ENCODE measurements at places on chromosomes 12 and 14.

DNA sequence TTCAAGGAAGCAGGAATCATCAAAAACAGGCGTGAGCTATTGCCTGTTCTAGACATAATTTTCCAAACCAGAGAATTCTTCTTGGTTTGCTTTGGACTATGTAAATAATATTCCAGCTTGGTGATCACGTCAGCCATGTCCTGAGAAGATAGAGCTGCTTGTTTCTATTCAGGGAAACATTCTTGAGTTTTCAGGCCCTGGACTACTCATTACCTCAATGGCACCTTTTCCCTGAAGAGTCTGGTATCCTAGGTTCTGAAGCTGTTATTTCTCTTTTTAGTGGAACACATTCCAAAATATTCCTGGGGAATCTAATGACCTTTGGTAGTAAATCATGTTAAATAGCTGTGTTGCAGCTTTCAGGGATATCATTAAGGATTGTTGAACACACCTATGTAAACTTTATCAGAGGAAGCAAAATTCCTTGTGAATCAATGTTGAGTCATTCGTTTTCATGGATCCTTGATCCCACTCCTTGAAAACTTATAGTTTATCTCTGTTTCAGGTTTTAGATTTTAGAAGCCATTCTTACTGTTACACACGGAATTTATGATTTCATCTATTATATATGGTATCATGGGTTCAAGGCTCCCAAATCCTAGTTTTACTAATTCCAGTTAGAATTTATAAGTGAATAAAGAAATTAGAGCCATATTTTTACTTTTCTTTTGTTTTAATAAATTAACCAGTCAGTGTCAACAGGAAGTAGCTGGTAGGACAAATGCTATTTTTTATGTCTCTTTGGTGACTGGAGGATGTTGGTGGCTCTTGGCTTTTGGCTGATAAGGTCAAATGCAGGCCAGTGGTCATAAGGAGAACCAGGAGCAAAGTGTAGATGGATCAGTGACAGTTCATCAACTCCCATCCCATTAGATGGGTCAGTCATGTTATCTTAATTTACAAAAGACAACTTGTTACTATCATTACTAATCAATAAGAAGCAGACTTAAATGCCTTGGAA is 380.1 kb downstream of the ZFP36L1 start:
- no peak for DNase-seq

GRCh38 chr12:122501489-122501989 is 807 bp upstream of the ZCCHC8 start:
- no peak for DNase-seq

DNA sequence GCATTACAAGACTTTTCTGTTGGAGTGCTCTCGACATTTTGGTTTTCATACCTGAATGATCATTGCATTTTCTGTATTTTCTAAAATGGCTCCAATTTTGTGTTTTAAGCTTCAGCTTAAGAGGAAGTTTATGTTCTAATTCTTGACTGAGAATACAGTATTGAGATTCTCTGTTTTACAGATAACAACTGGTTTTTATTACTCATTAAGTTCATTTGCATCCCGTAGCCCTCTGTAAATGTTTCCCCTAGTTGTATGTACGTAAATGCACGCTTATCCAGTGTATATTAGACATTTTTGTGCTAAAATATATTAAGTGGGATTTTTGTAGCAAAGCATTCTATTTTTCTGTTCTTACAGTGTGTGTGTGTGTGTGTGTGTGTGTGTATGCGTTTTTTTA is 33.1 kb downstream of the CPSF6 start:
- DNase-seq, result no peak

DNA sequence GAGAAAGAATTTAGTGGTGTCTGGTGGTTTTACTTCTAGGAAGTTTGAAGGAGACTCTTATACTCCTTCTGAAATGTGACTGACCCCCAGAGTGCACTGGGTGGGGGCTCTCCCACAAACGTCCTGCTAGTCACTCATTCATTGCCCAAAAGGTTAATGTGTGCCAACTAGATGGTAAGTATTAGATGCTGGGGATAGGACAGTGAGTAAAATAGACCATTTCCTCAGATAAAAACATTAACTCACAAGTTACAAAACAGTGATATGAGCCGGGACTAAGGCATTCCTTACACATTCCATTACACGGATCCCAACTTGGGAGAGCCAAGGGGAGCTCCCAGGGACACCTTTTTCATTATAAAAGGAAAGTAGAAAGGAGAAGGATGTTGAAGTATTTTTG is 185.1 kb downstream of the ATXN7L3B start:
- DNase-seq, result no peak

- DNase-seq, result no peak
Observed at GRCh38 chr12:52032446-52032803, 18.8 kb upstream of the NR4A1 start.

- peak; percentile 50 for DNase-seq
Observed at GRCh38 chr14:91286530-91286937, 42.0 kb upstream of the GPR68 start.

DNA sequence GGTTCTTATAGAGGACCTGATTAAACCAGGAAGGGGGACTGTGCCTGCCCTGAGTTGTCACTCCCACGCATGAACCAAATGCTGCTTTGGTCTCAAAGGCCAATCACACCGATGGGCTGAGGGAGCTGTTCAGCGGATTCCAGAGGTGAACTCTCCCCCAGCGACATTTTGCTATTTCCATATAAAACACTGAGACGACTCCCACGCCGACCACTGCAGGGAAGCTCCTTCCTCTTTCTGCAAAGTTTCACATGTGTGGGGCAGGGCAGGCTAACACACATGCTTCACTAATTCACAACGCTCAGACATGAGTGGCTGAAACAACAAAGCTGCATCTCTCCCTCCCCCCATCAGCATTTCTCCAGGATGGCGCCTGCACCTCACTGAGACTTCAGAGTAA is 37.8 kb upstream of the TMEM132D start:
- DNase-seq, result no peak

DNA sequence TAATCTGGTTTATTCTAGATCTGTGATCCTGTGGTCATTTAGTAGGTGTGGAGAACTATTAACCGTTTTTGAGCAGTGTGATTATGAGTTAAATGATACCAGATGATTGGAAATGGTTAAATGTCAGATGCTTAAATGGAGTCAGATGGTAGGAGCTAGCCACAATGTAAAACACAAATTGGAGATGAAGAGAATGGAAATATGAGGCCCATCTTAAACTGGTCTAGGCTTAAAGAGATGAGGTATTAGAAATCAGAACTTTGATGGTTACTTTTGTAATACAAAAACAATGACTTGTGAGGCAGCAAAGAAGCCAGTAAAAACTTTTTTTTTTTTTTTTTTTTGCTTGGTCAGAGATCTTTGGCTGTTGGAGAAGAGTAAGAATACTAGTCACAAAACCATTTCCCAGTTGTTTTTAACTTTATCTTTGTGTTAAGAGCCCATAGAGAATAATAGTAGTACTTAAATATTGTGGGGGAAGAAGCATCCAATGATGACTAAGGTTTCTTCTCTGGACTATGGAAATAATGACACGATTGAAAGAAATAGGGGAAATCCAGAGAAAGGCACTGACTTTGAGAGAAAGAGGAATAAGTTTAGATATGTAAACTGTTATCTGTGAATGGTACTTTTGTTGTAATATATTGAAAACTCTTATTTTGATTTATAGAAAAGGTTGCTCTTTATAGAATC is 95.9 kb downstream of the WNK1 start:
- no peak for DNase-seq

GRCh38 chr14:52220924-52221811 is 46.3 kb upstream of the PTGDR start:
- no peak for DNase-seq

DNA sequence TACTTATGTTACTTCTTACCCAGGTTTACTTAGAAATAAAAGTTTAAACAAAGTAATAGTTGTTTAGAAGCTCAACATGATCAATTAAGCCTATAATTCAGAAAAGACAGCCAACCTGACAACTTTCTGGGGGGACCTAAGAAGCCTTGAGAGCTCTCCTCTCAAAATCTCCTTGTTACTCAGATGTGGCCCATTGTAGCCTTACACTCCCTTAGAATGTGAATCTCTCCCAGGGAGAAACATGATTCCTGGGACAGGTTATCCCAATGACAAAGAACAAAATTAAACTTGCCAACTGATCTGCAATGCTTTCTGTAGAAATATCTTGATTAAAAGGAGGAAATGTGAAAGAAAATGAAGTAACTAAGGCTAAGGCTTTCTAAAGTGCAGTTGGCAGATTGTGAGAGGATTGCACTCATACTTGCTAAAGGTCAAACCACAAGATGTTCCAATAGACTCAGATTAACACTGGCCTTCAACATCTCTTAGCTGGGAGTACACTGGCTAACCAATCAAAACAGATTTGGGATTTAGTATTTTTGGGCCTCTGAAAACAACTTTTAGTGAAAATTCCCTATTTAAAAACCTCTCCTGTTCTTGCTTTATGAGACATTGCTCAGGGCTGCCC is 72.3 kb upstream of the TMX1 start:
- DNase-seq, result no peak

DNA sequence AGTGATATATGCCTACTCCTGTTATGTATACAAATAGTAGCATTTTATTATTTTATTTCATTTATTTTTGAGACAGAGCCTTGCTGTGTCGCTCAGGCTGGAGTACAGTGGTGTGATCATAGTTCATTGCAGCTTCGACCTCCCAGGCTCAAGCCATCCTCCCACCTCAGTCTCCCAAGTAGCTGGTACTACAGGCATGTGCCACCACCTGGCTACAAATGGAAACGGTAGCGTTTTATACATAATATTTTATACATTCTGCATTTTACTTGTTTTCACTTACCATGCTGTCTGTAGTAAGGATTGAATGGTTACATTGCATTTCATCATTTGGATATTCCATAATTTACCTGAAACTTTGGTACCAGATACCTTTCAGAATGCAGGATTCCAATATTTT is 14.1 kb downstream of the C1R start:
- no peak for DNase-seq

DNA sequence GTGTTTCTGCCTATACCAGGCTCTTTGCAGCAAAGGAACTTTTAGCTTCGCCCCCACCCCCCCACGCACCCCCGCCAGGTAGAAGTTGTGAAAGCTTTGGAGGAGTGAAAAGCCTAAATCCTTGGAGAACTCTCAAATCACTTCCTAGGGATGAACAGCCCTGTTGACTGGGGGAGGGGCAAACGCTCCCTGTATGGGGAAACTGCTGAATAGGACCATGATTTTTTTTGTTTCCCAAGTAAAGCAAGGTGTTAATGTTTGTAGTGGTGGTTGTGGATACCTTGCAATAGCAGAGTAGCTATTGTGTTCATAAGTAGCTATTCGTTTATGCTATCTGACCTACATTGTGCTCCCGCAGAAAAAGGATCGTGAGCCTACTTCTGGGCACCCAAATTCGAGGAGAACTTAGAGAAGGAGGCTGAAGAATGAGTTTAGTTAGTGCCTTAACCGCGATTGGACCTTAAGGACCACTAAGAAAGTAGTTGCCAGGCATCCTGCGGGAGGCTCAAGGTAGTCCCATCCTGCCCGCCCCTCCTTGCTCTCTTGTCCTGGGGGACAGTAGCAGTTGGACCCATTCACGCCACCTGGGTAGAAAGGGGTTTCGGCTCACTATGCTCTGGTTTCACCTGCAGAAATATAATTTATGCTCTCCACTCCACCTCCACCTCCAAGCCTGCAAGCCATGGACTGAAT is 901 bp upstream of the NFKBIA start:
- no peak for DNase-seq

DNA sequence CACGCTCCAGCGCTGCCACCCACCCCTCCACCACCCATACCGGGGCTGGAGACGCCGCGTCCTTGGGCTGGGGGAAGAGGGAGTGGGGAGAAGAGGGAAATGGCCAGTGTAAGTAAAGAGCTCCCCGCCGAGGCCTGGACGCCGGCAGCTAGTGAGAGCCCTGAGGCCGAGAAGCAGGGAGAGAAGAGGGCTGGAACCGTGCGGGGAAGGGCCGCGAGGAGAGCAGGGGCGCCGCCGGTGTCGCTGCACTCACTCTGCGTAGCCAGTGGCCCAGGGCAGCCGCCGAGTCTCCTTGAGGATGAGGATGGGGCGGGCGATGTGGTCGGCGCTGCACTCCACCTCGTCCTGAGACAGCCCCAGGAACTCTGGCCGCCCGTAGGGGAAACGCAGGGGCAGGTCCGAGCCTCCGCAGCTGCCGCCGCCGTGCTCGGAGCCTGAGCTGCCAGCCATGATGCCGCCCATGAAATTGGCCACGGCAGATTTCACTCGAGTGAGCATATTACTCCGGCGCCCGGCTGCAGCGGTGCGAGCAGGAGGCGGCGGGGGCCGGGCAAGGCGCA is 631 bp downstream of the PPM1H start:
- DNase-seq, result no peak

GRCh38 chr14:76647697-76648298 is 113.5 kb upstream of the VASH1 start:
- no peak for DNase-seq

DNA sequence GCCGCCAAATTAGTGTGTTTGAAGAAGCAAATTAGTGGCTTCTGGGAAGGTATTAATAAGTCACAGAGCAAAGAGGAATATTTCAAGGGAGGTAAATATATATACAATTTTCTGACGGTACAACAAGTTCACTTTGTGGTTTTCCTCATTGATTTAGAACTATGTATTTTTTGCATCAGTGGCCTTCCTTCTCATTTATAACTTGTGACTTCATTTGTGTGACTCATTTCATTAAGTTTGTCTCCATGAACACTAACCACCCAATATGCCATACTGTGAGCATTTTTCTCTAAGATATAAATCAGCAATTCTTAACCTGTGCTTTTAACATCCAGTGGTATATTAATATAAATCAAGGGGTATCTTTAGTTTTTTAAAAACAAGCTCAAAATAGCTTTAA is 29.3 kb upstream of the ARHGAP5 start:
- no peak for DNase-seq

DNA sequence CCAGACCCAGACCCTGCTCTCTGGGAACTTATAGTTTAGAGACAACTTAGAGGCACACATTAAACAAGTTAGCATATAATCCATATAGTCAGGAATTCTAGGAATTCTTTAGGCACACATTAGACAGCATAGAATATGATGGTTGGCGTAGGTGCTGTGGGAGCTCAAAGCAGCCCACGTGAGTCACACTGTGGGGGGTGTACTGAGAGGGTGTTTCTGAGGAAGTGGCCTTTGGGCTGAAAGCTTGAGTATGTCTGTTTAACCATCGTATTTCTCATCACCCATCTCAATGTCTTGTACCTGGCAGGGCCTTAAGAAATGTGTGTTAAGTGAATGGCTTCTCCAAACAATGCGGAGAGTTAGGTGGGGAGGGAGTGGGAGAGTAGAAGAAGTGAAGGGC is 67.2 kb downstream of the TMEM30B start:
- no peak for DNase-seq

GRCh38 chr12:820336-820735 is 68.0 kb downstream of the WNK1 start:
- DNase-seq, result no peak
